ENCODE measurements at places on chromosomes 6 and 20.
A peak's percentile ranks its signal among the peaks of the same experiment; 100 is the strongest.

GRCh38 chr6:150887978-150888563 lies 22.6 kb downstream of the MTHFD1L start:
- no peak for DNase-seq

DNA sequence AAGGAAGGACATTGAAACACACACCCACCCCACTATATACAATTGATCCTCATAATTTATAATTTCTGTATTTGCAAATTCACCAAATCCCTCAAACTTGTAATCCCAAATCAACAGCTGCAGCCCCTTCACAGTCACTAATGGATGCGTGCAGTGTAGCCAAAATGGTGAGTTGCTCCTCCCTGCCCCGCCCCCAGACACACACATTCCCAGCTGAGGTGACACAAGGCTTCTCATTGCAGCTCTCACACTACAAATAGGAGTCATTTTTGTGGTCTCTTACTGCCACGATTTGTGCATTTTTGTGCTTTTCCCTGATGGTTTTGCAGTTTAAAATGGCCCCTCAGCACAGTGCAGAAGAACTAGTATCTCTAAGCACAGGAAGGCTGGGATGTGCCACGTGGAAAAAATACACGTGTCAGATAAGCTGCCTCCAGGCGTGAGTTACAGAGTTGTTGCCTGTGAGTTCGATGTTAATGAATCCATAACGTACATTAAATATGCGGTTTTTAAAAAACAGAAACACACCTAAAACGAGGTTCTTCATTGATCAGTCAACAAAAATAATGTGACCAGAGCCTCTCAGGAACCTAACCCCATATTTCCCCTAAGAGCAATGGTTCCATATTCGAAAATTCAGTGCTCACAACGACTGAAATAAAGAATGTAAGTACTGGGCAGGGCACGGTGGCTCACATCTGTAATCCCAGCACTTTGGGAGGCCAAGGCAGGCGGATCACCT lies 8.2 kb downstream of the ATP9A start:
- DNase-seq, result no peak

GRCh38 chr6:126015863-126016262 lies 29.5 kb downstream of the TRMT11 start:
- no peak for DNase-seq

GRCh38 chr20:64050261-64051032 lies 1.0 kb upstream of the SOX18 start:
- no peak for DNase-seq

- DNase-seq, result no peak
Measured at GRCh38 chr20:555976-556385, 12.4 kb upstream of the CSNK2A1 start.

DNA sequence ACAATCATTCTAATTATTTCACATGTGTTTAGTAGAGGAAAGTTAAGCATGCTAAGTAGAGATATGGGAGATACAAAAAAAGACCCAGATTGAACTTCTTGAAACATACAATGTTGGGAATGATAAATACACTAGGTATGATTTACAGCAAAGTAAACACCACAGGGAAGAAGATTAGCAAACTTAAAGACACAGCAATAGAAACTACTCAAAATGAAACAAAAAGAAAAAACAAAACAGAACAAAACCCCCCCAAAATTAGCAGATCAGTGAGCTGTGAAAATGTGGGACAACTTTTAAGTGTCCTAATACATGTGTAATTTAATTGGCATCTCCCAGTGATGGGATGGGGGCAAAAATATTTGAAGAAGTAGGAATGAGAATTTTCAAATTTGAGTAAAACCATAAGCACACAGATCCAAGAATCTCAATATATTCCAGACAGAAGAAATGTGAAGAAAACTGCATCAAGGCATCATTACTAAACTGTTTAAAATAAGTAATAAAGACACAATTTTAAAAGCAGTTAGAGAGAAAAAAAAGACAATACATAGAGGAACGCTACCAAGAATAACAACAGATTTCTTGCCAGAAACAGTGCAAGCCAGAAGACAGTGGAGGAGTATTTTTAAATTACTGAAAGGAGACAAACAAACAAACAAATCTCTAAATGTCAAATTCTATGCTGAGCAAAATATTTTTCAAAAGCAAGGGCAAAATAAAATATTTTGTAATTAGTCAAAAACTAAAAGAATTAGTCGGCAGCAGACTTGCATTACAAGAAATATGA lies 473.7 kb downstream of the QKI start:
- no peak for DNase-seq

DNA sequence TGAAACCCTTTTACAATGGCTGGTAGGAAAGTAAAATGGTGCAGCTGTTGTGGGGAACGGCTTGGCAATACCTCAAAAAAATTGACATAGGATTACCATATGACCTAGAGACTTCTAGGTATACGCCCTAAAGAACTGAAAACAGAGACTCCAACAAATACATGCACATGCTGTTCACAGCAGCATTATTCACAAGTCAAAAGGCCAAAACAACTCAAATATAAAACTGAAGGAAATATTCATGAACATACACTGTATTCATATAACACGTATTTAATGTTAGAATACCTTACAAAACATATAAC lies 74.6 kb downstream of the FOXA2 start:
- DNase-seq, result no peak

- DNase-seq, result no peak
Measured at GRCh38 chr6:155084431-155085123, 89.5 kb downstream of the TIAM2 start.

- no peak for DNase-seq
Measured at GRCh38 chr6:154462425-154462824, 48.1 kb downstream of the CNKSR3 start.

DNA sequence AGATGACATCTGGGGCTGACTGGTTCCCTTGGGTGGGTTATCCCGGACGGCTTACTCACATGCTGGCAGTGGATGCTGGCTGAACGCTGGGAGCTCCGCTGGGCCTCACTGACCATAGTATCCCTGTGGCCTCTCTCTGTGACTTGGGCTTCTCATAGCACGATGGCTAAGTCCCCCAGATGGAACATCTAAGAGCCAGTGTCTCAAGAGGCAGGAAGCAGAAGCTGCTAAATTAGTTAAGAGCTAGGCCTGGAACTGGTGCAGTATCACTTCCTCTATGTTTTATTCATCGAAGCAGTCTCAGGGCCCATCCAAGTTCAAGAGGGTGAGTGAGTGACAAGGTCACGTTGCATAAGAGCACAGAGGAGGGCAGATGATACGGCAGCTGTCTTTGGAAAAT lies 116.5 kb upstream of the LAMP5 start:
- no peak for DNase-seq

GRCh38 chr6:115796829-115797228 lies 263.9 kb downstream of the FRK start:
- no peak for DNase-seq

DNA sequence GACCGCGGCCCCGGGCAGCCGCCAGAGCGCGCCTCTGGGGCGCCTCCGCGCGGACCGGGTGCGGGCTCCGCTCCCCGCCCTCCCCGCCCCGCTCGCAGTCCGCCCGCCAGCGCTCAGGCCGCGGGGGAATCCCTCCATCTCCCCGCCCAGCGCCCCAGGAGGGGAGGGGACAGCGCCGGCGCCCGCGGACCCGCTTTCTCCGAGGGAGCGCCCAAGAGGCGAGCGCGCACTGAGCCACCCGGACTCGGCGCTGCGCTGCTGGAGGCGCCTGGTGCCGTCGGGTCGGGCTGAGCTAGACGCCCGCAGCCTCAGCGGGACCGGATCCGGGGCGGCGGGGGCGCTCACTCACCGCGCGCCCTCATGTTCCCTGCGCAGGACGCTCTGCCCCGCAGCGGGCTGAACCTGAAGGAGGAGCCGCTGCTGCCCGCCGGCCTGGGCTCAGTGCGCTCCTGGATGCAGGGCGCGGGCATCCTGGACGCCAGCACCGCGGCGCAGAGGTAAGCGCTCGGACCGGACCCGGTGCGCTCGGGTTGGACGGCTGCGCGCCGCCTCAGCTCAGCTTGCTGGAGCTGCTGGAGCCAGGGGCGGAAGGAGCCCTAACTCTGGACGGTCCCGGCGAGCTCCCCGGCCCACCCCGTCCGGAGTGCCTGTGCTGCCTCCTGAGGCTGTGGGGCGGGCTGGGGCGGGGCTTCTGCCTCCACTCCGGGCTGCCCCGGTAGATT lies 867 bp downstream of the EBF4 start:
- peak; percentile 76 for DNase-seq

GRCh38 chr6:8865451-8865850 lies 430.1 kb upstream of the SLC35B3 start:
- no peak for DNase-seq

- DNase-seq, result no peak
Measured at GRCh38 chr6:98839781-98840361, 5.5 kb downstream of the POU3F2 start.

- DNase-seq, result no peak
Measured at GRCh38 chr20:42161228-42161829, 543.2 kb upstream of the CHD6 start.

DNA sequence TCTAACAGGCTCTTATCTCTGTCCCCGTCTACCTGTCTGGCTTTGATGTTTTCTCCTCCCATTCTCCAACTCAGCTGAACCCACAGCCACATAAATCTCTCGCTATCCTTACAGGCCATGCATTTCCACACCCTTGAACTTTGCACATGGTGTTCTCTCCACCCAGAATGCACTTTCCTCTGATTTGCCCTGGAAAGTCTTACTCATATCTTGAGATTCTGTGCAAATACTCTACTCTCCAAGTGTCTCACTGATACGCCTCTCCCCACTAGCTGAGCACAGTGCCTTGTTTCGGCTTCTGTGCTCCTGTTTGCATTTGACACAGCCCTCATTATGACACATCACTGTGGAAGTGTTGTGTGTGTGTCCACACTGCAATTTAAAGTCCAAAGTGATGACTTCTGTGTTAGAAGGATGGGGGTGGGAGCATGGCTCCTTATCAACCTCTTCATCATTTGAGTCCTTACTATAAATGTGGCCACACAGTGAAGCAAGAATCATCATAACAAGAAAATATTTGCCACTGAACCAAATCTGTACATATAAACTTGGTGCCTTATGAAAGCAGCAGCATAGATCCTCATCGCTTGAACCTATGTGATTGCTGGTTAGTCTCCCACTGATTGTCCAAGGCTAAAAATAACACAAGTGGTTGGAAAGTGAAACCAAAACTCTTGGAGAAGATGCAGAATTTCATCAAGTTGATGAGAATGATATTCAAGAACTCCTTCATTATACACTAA lies 5.5 kb upstream of the PRELID3B start:
- DNase-seq, result no peak

DNA sequence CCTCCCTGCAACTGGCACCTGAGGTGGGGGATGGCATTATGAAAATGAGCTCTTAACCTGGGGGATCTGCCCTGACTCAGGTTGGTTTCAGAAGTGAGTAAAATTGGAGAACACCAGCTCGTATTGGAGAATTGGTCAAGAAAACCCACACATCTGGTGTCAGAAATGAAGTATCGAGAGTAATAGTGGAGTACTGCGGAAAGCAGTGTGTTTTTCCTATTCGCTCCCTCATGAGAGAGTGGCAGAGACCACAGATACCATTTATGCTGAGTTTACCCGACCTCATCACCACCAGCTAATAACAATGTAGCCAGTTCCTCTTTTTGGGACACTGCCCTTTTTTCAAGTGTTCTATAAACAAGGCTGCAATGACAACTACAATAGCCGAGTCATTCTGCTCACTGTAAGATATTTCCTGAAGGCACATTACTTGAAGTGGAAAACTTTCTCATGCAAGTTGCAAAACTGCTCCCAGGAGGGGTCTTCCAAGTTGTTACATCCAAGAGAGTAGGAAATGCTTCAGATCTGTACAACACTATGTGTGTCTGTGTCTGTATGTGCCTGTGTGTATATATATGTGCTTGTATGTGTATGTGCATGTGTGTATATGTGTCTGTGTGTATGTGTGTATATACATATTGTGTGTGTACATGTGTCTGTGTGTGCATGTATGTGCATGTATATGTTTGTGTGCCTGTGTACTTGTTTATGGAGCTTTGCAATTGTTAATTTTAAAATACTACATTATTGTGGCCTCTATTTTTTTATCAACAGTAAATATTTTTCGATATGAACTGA lies 106.0 kb upstream of the CST7 start:
- no peak for DNase-seq

GRCh38 chr6:33933101-33933500 lies 129.3 kb upstream of the MLN start:
- DNase-seq, result no peak

DNA sequence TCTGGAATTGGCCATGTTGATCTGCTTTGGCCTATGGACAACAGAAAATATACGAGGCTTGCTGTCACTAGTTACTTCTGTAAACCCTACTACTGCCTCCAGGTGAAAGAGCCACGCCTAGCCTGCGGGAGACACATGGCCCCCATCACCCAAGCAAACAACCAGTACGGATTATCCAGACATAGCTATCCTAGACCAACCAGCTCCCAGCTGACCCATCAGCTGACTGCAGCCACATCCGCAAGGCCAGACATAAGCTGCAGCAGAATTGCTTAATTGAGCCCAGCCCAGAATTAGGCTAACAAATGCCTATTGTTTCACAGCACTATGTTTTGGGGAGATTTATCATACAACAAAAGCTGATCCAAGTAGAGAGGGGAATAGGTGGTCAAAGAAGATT lies 13.5 kb downstream of the REV3L start:
- no peak for DNase-seq

- no peak for DNase-seq
Measured at GRCh38 chr20:49427751-49428518, 54.5 kb downstream of the KCNB1 start.

DNA sequence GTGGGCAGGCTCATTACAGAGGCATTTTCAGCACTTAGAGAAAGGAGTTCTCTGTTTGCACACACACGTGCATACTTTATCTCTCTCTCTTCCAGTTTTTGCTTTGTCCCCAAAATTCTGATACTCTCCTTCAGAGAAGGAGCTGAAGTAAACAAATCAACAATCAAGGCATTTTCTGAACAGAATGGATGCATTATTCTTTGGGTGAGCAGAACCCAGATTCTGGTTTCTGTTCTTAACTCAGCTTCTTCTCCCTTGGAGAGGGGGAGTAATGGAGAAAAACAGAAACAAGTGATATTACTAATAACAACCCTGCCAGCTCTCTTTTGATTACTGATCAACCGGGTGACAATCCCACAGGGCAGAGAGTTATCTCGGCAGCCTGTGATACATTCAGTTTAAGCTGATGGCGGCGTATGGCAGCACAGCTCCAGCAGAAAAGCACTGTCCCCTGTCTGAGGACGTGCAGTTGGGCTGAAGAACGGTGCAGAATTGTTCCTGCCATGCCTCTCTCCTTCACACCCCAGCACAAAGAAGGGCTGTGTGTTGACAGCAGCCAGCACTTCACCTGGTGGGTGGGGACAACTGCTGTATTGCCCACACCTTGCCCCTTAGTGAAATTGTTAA lies 47.3 kb upstream of the SASH1 start:
- DNase-seq, result no peak

DNA sequence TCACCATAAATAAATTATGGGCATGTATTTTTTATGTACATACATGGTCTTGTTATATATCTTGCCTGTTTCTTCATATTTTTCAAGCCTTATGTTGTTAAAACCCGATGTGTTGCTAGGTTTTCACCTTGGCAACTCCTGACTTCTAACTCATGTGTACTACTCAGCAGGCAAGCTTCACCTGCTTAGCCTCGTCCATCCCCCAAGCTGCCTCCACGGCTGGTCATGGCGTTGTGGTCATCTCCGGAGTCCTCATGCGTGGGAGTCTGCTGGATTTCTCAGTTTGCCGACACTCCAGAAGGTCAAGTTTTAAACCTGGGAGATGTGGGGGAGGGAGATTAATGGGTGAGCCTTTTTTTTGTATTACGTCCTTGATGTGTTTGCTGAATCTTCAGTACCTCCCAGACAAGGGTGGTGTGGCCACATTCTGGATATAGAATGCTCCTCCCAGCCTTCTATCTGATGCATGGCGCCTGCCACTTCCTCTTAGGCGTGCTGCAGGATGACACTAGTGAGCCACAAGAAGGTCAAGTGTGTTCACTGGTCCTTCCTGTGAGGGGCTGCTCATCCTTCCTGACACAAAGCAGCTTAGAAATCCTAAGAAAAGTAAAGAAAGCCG lies 26.6 kb upstream of the EDN3 start:
- DNase-seq, result no peak
